CD8-positive, alpha-beta T cell (primary cell): ENCODE measurements at places on chromosomes 13 and 19. TPM values are rescaled to one million over a fixed set of nuclear protein-coding genes. Genes with fewer than 3 reads are reported as not detected.

GRCh38 chr13:39538816-39539790 lies 63.9 kb downstream of the LHFPL6 start:
- DNase-seq = no peak

DNA sequence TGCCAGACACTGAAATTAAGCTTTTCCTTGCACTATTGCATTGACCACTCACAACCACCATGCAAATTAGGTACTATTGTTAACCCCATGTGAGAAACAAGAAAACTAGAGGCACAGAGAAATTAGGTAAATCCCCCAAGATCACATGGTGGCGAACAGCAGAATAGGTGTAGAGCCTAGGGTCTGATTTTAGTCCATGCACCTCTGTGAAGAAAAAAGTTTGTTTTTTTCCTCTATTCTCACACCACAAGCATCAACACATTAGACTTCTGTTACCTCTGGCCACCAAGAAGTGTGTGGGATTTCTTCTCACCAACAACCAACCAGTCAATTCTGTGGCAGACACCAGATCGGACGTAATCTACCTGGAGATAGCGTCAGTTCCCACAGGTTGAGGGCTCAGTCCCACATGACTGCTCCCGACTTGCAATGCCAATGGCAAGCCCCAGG lies 391.9 kb downstream of the COG6 start:
- no peak for DNase-seq

DNA sequence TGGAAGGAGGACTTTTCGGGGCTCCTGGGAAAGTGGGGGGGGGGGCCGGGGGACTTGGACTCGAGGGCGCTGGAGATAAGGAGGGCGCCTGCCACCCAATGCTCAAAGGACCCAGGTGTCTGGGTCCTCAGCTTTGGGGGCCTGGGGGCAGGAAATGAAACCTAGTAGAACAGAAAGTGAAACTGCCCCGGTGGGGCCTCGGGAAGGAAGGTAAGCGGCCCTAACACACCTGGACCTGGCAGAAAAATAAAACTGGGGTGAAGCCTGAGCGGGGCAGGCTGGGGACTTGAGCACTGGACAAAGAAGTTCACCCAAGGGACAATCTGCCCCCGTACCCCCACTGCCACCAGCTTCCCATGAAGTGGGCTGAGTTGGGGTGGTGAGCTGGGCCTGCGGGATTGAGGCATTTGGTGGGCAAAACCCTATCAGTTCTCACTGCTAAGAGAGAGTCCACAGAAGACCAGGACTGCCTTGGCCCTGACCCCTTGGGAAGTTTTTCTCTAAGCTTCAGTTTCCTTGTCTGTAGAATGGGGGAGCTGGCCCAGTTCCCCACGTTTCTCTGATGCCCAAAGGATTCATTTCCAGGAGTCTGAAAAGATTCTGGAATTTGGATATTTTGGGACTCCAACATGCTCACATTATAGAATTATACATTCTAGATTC lies 2.3 kb downstream of the PRKD2 start:
- DNase-seq = peak; percentile 31

- no peak for DNase-seq
Measured at GRCh38 chr13:85564598-85564997, 234.6 kb downstream of the SLITRK6 start.

DNA sequence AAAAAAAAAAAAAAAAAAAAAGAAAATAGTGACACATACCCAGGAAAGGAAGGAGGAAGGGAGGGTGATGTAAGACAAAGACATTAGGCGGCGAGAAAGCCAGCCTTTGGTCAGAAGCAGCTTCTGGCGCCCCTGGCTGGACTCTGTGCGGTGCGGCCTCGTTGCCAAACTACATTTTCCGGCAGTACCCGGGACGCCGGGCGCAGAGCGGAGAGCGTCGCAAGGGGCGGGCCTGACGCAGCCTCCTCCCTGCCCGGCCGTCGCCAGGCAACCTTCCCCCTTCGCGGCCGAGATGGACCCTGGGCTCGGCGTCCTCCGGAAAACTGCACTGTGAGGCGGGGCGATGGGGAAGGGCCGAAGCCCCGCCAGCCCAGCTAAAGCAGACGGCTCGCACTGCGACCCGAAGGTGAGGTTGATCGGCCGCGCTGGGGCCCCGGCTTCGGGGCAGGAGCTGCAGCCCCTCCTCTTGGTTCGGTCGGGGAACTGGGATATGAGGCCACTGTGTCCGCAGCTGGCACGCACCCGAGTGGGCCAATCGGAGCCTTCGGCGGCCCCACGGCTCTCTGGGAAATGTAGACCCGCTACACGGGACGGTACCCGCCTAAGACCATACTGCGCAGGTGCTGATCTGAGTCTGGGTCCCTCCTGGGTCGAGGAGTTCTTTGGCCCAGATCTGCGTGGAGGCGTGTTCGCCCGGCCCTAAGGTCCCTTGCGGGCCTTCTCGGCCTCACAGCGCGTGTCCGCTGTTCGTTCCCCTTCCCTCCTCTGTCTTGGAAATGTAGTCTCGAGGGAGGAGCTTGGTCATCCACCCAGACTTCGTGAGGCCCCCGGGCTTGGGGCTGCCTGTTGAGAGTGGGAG lies 2.3 kb upstream of the MZF1 start:
- no peak for DNase-seq

DNA sequence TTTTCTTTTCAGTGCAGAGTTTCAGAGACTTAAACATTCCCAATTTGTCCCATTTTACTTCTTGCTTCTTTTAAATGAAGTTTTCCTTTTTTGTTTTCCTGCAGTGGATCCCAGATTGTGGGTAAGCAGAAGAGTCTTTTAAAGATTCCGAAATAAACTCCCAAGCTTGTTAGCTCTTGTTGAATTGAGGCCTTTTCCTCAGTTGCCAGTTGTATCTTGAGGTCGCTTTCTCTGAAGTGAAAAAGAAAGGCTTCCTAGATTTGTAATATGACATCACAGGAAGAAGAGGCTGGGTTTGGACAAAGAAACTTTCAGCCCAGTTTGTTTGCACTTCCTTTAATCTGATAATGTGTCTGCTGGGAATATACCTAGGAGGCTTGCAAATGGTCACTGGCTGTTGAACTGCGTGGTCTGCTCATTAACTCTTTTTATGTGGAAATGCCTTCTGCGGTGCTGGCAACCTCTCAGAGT lies at the start of gene LPAR6:
LPAR6 (minus strand) TSS at position 233 of the 471 bp plus-strand sequence. CDS start 690 bp downstream, outside the sequence.
- no peak for DNase-seq

DNA sequence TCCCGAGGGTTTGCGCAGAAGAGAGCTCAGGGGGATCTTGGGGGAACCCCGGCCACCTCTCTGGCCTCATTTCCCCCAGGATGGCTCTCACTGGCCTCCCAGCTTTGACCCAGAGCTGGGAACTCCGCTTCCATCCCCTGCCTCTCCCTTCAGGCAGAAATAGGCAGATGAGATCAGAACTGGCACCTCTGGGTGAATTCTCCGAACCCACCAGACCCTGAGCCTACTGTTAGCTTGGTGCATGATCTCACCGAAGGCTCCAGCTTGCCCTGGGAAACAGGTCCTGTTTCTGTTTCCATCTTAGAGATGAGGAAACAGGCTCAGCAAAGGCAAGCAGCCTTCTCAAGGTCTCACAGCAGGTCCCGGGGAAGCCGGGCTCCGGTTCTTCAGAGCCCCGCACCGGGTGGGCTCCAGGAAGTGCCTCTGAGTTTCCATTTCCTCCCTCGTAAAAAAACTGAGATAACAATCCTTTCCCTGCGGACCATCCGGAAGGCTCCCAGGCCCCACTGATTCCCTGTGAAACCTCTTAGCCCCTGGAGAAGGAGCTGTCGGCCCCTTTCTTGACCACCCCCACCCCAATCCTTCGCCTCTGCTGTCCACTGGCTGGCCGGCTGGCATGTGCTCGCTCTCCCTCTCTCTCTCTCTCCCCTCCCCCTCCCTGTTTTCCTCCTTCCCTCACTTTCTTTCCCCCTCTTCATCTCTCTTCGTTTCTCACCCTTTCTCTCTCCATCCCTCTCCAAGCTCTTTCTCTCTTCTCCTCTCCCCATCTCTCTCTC lies 2.1 kb downstream of the NECTIN2 start:
- DNase-seq = no peak

DNA sequence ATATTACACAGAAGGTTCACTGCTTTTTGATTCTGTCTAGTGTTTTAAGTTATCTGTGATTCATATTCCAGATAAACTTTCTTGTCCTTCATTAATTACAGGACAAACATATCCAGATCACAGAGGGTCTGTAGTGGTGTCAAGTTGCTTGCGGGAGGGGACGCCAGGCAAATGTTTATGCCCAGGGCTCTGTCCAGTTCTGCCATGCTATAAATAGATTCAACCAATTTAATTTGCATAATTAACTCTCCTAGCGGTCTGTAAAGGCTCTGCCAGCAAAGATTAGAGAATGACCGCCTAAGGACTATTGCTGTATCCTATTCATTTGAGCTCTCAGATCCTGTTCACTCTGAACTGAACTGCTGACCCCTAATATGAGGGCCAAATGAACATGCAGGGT lies 59.7 kb upstream of the TRPC4 start:
- DNase-seq = no peak

GRCh38 chr19:19655051-19655594 lies 8.4 kb downstream of the ATP13A1 start:
- DNase-seq = no peak

Gene ADM5
- 2.5 TPM for total RNA-seq

Gene DPRX
- not detected for total RNA-seq

Gene ADPRHL1
- total RNA-seq = 0.28 TPM

Gene SIRT2
- 90.6 TPM for total RNA-seq

Gene SIGLEC12
- not detected for total RNA-seq
